ENCODE measurements at places on chromosomes 11 and 22.

DNA sequence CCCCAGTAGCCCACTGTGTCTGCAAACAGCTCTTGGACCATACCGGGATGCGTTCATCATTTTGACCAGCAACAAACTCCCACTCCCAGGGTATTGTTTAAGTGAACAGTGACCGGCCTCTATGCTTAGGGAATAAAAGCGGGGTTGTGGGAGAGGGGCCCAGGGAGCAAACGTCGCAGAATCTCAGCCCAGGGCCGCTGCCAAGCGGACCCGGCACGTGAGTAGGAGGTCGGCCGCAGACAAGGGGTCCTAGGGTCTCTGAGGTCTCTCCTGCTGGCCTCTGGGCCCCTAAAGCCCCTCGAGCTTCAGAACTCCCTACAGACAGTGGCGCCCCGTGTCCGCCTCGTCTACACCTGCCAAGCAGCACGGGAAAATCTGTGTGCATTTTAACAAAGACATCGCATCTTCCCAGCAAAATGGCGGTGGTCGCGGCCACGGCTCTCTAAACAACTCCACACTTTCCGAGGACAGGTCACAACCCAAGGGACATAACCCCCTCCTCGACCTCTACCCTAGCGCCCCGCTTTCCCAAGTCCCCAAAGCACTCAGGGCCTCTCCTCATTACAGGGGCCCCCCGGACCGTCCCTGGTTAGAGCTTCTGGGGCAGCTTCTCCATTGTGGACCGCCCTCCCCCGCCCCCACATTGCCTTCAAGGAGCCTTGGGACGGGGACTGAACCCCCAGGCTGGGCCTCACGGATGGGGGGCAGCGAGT is 3.9 kb upstream of the GCAT start:
- DNase-seq, result no peak

- no peak for DNase-seq
Observed at GRCh38 chr11:88480223-88480622, 142.7 kb upstream of the CTSC start.

GRCh38 chr11:122440811-122441665 is 214.5 kb upstream of the UBASH3B start:
- DNase-seq, result no peak

DNA sequence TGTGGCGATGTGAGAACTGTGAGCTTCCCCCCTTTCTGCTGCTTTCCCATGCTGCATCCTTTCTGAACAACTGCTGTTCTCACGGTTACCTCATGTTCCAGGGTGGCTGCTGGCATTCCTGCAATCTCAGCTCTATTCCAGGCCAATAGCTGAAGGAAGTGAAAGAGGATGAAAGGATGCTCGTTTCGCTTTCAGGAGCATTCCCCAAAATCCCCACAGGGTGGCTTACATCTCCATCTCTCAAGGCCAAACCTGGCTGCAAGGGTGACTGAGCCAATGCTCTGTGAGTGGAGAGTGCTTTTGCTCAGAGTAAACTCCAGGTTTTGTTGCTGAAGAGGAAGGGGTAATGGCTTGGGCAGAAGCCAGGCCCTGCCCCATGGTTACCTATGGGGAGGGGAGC is 848.2 kb downstream of the BRD1 start:
- no peak for DNase-seq

GRCh38 chr11:123103326-123103980 is 41.5 kb upstream of the HSPA8 start:
- no peak for DNase-seq

DNA sequence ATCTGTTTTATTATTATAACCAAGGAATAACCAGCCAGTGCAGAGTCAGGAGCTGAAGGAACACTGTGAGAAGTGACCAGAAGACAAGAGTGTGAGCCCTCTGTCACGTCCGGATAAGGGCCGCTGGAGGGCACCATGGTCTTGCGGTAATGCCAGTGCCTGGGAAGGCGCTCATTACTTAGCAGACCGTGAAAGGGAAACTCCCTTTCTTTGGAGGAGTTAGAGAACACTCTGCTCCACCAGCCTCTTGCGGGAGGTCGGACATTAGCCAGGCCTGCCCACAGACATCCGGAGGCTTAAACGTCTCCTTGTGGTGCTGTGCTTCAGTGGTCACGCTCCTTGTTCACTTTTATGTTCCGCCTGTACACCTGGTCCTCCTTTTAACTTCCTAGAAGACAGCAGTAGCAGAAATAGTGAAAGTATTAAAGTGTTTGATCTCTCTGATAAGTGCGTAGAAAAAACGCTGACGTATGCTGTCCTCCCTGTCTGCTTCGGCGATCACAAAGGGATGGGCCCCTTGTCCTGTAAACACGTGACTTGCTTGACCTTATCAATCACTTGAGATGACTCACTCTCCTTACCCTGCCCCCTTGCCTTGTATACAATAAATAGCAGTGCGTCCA is 120.6 kb upstream of the LMO1 start:
- no peak for DNase-seq

- peak; percentile 13 for DNase-seq
Observed at GRCh38 chr11:35337136-35337913, 82.0 kb downstream of the SLC1A2 start.

GRCh38 chr11:66543263-66544107 is 2.4 kb downstream of the ZDHHC24 start:
- peak; percentile 18 for DNase-seq

- DNase-seq, result no peak
Observed at GRCh38 chr11:61983419-61983818, 16.0 kb upstream of the FTH1 start.

- no peak for DNase-seq
Observed at GRCh38 chr11:131303611-131304119, 66.8 kb upstream of the NTM start.

- DNase-seq, result no peak
Observed at GRCh38 chr11:64122411-64123410, 43.2 kb downstream of the MACROD1 start.

- DNase-seq, result no peak
Observed at GRCh38 chr22:42272431-42272999, 2.1 kb upstream of the TCF20 start.

- DNase-seq, result no peak
Observed at GRCh38 chr11:69877235-69877634, 58.0 kb upstream of the FGF3 start.

DNA sequence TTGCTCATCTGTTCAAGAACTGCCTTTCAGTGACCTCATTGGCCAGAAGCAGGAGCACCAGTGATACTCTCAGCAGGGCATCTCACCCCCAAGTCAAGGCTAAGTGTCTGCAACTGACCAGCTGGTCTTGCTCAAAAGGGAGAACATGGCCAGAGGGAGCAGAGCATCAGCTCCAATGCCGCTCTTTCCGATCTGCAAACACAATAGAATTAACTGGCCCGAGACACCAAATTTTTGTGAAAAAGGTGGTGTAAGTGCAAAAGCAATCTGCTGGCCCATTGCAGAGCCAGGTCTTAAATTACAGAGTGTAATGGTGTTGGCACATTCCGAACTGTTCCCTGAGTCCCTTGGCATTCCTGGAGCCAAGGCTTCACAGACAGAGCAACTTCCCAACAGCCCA is 97.0 kb downstream of the PKNOX2 start:
- no peak for DNase-seq

DNA sequence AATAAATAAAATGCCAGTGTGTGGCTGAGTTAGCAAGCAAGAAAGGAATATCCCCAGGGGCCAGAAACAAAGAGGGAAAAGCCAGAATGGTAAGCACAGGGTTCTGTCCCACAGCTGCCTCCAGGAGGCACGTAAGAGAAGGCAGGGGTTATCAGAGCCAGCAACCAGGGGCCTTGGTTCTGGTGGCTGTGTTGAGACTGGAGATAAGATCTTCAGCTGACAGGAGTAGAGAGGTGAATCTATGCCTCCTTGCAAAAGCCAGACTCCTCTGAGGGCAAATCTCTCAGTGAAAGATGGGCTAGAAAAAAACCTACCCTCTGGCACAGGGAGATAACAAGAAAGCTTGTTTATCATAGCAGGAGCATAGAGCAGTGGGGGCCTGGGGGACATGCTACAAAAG is 29.8 kb upstream of the NFAM1 start:
- DNase-seq, result no peak

DNA sequence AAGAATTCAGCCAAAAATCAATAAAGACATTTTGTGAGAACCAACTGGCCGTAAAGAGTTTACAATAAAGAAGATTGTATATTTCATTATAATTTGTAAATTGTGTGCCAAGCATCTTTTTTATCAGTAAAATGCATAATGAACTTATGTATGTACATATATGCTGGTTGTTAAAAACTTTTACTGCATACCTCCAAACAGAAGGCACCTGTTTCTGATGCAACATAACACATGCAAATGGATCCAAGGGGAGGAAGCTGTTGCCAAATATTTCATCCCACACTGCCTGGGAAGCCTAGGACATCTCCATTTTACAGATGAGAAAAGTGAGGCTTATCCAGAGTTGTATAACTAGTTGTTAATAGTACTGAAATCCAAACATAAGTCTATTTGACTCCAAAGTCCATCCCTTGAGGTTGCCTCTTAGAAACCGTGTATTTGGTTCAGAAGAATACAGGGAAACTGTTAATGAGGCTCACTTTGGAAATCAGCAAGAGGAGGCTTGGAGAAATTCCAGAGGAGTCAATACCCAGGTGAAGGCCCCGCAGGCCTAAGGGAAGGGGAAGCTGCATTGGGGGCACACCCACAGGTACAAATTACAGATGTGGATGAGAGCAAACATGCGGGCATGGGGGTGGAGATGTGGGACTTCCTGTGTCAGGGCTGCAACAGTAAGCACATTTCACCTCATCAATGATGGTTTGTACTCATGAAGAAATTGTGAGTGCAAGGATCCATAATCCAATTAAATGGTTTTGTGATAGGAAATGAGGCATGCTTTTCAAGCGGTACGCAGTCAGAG is 51.1 kb downstream of the RCN1 start:
- no peak for DNase-seq

DNA sequence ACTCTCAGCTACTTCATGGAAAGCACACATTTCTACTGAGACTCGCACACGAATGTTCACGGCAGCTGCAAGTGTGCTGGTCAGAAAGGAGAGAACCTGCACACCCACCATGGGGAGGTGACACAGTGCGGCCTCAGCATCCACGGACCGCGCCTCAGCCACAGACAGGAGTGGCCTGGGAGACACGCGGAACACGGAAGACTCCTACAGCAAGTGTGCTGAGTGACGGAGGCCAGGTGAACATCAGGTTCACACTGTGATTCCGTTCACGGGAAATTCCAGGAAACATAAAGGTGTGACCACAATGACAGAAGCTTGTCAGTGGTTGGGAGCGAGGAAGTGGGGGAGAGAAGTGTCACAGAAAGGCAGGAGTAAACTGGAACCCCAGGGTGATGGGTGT is 13.3 kb upstream of the MOB2 start:
- no peak for DNase-seq

GRCh38 chr11:108592591-108593213 is 866 bp downstream of the EXPH5 start:
- DNase-seq, result peak; percentile 19

- DNase-seq, result no peak
Observed at GRCh38 chr11:69839516-69839915, 20.3 kb upstream of the FGF3 start.

- no peak for DNase-seq
Observed at GRCh38 chr22:48898524-48899250, 929.0 kb downstream of the BRD1 start.

- DNase-seq, result no peak
Observed at GRCh38 chr22:41772645-41773044, 27.8 kb upstream of the CCDC134 start.

DNA sequence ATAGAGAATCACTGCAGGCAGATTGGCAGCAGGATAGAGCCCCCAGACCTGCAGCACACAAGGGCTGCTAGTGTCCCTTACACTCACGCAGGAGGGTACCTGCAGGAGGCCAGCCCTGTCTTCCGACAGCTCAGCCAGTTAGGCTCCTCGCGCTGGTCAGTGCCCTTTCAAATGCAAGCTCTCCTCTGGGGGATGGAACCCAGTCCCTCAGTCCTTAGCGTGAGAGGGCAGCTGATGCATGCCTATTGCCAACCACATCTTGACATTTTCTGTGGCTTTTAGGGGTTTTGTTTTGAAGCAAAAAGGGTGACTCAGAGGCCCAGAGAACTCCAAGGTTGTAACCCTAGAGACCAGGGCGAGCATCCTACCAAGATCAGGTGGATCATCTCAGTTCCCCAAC is 40.0 kb downstream of the WNT11 start:
- DNase-seq, result peak; percentile 19

DNA sequence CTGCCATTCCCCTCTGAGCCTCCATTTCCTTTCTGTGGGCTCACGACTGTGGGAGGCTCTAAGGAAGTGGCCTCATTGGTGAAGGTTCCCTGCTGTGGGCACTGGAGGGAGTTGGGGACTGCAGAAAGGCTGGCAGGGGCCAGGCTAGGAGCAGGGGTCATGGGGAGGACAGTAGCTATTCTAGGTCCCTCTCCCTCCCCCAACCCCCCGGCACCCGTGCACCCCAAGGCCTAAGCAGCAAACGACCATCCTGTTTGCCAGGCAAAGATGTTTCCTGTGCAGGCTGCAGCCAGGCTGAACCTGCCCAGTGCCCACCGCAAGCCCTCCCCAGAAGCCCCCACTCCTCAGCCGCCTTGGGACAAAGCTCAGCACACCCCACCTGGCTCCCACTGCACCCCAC is 189.4 kb downstream of the MN1 start:
- no peak for DNase-seq

- no peak for DNase-seq
Observed at GRCh38 chr11:77267962-77268361, 33.5 kb downstream of the GDPD4 start.

GRCh38 chr11:89184021-89184420 is 6.3 kb downstream of the TYR start:
- no peak for DNase-seq

DNA sequence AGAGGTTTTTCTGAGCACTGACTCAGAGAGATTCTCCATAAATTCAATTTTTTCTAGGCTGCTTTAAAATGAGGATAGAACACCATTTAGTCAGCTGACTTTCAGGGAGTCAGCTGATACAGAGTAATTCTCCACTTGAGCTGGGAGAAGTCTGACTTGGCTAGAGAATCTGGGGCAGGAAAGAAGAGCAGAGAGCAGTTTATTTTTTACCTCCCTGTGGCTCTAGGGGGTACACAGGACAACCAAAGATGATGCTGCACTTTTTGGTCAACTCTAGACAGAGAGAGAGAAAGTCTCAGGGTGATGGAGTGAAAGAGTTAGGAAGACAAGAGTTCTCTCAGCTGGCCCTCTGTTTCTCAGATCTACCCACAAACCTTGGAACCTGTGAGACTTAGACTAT is 67.3 kb upstream of the EED start:
- DNase-seq, result no peak

DNA sequence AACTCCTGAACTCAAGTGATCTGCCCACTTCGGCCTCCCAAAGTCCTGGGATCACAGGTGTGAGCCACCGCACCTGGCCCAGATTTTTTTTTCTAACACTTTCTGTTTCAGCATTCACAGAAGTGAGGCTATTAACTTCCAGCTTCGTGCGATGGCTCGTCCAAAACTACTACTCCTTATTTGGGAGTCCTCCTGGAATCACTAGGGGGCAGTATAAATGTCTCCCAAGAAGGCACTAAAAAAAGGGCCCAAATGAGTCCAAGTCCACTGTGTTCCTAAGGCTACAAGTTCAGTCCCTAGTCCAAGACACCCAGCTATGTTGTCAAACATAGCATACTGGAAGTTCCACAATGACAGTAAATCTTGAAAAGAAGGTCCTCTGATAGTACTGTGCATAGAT is 63.2 kb upstream of the BIRC3 start:
- no peak for DNase-seq
